ENCODE measurements at places on chromosomes 2 and 18. TPM values are rescaled to one million over a fixed set of nuclear protein-coding genes. Genes with fewer than 3 reads are reported as not detected.

DNA sequence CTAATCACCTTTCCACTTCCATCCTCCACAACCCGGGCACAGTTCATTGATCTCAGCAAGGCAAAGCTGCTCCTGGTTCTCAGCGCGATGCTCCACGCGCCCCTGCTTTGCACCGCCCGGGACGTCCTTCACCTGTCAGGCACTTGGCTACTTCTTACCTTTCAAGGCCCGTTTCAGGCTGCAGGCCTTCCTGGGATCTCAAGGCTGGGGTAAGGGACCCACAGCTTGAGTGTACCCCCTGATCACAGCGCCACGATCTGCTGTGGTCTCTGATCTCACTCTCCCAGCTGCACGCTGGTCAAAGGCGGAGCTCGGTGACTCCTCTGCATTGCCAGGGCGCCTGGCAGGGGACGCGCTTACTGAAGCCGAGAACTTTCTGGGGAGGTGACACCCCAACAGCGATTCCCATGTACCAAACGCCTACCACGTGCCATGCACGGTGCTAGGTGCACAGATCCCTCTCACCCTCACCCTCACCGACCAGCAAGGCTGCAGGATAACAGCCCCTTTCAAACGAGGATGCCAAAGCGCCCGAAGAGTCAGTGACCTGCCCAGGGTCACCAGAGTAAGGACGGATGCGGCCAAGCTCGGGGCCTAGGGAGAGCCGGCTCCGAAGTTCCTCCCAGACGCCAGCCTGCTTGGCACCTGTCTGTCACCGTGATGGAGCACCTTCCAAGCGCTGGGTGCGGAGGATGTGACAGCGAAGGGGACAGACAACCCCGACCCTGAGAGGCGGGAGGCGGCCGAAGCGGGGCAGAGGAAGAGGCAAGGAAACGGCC, 818 bp downstream of the ITGB1BP1 start:
- peak; percentile 12 for DNase-seq

DNA sequence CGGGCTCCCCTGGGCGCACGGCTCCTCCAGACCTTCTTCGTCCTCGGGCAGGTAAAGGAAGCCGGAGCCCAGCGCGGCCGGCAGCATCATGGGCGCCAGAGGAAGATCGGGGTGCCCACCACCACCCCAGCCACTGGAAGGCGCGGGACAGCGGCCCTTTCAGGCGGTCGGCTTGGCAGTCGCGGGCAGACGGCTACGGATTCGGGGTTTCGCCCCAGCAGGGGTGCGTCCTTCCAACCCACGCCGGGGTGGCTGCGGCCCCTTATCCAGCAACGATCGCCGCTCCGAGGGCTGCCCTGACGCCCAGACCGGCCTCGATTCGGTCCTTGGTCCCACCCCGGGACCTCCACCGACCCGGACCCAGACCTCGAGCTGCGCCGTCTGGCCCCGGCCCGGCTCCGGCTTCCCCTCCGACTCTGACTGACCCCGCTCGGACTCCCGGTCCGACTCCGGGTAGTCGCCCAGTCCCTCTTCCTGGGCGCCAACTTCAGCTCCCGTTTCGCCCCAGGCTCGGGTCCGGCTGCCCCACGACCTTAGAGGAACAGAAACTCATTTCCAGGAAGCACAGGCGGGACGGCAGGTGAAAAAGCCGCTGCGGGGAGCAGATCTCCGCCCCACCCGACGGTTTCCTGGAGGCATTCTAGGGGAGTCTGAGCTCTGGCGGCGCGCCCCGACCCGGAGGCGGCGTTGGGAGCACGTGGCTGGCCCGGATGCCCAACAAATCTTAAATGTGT, 30.2 kb upstream of the SSB start:
- peak; percentile 73 for DNase-seq

DNA sequence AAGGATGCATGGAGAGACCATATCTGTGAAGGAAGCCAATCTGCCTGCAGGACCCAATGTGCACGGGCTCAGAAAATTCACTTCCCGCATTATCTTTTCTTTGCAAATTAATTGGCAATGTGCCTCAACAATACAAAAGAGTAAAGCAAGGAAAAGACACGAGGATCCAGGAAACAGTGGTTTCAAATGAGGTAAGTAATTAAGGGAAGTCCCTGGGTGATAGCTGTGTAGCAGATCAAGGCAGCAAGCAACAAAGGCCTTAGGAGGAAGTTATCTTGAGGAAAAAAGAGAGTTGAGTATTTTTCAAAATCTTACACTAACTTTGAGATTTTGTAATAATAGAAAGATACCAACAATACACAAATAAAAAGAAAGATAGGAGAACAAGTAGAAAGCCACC, 44.3 kb upstream of the TGIF1 start:
- DNase-seq, result no peak

DNA sequence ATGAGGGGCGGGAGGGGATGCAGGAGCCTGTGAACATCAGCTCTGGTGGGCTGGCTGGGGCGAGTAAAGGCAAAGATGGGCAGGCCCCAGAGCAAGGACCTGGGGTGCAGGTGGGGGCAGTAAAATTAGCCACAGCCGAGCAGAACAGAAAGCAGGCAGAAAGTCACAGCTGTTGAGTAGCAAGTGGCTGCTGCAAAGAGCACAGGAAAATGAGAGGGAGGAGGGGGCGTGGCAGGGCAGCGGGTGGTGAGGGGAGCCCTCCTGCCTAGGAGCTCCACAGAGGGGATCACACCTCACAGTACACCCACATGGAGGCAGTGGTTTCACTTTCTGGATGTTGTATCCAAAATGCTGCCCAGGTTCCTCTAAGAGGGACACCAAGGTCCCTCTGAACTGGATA, 79.6 kb downstream of the LBH start:
- DNase-seq, result no peak

DNA sequence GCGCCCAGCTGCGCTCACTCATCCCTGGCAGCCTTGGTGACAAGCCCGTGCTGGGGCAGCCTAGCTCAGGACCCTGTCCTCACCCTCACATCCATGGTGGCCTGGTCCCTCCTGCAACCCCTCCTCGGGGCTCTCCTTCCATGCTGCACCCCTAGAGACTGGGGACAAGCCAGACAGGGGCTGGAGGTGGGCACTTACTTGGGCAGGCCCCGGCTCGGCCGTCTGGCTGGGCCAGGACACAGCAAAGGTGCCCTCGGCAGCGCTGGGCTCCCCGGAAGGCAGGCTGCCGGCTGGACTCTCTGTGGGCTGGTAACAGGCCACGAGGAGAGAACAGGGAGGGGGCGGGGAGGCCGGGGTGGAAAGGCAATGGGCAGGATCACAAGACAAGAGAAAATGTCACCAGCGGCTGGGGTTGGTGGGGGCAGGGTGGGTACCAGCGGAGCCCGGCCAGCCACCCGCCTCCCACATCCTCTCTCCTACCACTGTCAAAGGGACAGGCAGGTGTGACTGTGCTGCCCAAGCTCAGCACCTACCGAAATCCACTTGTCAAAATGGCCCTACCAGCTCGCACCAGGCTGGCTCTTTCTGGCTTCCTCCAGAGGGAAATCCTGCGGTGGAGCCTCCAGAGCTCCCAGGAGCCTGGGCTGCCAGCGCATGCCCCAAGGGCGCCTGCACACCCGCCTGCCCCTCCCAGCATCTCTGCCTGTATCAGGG, 54.7 kb downstream of the BIN1 start:
- DNase-seq, result no peak

- no peak for DNase-seq
These were observed 979.2 kb downstream of the CNTNAP5 start for GRCh38 chr2:125004106-125004800.

ZNF385B gene
- total RNA-seq, result not detected

REEP1 gene
- total RNA-seq, result not detected

ABCG5 gene
- total RNA-seq, result not detected

ITGB6 gene
- total RNA-seq, result not detected

All from CD4-positive, CD25-positive, alpha-beta regulatory T cell (primary cell).